ENCODE measurements at places on chromosomes 4 and X.

DNA sequence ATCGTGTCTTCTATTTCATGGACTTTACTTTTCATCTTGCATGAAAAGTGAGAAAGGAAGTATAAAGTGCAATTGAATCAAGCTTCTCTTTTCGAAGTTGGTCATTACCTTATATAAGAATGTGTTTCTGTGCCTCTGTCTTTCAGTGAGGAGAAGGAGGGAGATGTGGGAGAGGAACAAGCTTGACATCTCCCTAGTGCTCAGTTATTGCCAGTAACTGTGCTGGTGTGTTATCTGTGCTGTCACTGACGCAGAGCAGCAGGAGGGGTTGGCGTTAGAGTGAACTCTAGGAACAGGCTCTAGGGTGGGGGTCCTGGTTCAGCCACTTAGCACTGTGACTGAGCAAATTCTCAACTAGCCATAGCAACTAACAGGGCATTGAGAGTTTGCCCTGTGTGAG, 34.0 kb upstream of the TBC1D9 start:
- no peak for DNase-seq

DNA sequence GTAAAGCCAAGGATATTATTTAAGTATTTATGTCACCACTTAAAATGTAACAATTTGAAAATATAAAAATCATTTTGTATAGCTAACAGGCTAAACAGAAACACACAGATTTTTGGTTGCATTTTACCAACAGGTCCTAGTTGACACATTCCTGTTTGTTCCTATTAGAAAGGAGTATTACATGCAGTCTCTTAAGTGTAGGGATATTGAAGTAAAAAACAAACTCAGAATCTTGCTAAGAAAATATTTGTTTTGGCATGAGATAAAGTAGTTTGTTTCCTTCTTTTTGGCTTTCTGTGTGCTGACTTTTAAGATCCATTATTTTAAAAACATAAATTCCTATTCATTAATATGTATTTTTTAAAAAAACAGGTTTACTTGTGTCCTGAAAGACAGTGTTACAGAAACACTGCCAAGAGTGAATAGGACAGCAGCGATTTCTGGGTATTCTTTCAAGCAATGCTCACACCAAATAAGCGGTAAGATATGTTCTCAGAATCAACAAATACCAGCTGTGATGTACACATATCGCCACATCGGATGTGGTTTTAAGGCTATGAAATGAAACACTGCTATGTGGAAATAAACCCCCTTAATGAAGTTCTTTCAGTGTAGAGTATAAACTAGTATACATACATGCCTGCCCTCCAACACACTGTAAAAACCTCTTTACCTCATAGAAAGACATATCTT, 6.9 kb downstream of the F11 start:
- no peak for DNase-seq

DNA sequence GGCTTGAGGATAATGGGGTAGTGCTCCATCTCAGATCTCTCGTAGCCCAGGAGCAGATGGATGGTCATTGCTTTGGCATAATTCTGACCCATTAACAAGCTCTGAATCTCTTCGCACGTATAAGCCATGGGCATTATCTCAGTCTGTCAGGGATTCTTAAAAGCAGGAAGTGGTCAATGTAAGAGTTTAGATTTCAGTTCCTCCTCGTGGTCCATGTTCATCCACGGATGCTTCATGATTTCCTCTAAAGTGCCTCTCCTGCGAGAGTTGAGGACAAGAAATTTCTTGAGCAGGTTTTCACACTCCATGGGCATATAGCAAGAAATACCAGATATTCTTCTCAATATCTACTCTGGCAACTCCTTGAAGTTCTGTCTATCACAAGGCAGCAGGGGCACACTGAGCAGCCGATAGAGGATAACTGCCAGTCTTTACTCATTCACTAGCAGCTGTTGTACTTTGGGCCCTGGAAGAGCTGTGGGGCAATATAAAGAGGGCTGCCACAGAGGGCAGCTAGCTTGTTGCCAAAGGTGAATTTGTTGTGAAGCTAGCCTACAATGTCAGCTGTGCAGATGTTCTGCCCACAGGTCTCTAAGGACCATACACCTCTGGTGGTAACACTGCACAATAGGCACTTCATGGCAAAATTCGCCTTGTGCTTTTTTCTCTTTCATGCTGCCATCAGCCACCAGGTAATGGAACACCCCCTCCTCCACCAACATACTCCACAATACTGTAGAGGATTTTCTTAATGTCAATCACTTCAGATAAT, 52.0 kb upstream of the WDR17 start:
- DNase-seq, result no peak

DNA sequence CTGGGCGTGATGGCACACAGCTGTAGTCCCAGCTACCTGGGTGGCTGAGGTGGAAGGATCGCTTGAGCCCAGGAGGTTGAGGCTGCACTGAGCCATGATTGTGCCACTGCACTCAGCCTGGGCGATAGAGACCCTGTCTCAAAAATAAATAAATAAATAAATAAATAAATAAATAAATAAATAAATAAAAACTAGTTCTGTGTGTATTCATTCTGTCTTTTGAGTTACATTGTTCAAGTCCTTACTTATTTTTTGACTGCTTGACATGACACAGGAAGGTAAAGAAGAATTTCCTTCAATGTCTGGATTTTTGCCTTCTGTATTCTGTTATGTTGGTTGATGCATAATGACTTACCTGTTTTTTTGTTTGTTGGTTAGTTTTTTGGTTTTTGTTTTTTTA, 2.2 kb upstream of the NAA10 start:
- DNase-seq, result no peak
